ENCODE measurements at places on chromosomes 4 and X. TPM values are rescaled to one million over a fixed set of nuclear protein-coding genes. Genes with fewer than 3 reads are reported as not detected.

The ASB5 gene
- not detected for total RNA-seq

The ANXA5 gene
- 327 TPM for total RNA-seq

The KDR gene
- total RNA-seq: 106 TPM

The GPRASP3 gene
- 26.2 TPM for total RNA-seq

The SPANXN2 gene
- total RNA-seq: not detected

The NRK gene
- 1.8 TPM for total RNA-seq

- DNase-seq: no peak
Measured at GRCh38 chr4:164937576-164938270, 39.7 kb downstream of the TRIM61 start.

- DNase-seq: no peak
Measured at GRCh38 chr4:184930026-184930425, 88.3 kb upstream of the HELT start.

- DNase-seq: no peak
Measured at GRCh38 chrX:38438321-38438720, 85.9 kb downstream of the OTC start.

- no peak for DNase-seq
Measured at GRCh38 chr4:45865781-45866180, 258.1 kb downstream of the GABRG1 start.

DNA sequence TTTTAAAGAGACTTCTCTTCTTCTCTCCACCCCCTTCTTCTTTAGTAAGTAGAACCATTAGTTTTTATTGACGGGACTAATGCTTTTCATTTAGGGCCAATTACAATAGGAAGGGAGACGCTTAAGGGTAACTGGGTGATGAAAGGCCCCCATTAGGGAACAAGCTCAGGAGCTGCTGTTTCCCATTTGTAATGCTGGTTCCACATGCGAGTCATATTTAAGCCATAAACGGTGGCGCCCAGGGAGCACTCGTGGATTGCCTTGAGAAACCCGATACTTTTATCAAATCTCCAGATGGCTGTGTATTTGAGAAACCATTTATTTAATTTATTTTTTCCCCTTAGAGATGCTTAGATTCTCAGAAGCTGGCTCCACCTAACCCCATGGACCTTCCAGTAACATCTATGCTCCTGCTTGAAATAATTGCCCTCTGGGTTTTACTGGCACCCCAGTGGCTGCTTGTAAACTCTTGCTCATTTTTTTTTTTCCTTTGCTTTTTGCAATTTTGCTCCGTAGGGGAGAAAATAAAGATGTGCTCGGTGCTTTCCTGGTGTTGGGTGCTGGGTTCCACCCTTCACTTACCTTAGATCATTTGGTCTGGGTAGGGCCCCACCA is 124.2 kb upstream of the MSX1 start:
- no peak for DNase-seq

DNA sequence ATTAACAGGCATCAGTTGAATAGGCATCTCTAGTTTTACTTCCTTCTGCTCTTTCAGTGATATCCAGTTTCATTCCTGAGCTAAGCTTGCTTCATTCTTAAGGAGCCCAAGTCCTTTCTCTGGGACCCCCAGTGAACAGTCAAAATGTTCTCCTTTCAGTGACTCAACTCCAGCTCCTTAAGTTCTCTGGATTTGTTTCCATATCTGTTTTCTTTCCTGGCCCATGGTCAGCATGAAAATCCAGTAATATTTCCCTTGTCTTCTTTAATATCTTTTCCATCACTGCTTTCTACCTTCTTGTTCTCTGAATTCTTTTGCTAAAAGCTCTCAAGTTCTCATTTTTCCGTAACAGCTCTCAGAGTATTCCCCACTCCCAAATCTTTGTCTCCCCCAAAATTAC is 25.5 kb downstream of the ADGRL3 start:
- no peak for DNase-seq

DNA sequence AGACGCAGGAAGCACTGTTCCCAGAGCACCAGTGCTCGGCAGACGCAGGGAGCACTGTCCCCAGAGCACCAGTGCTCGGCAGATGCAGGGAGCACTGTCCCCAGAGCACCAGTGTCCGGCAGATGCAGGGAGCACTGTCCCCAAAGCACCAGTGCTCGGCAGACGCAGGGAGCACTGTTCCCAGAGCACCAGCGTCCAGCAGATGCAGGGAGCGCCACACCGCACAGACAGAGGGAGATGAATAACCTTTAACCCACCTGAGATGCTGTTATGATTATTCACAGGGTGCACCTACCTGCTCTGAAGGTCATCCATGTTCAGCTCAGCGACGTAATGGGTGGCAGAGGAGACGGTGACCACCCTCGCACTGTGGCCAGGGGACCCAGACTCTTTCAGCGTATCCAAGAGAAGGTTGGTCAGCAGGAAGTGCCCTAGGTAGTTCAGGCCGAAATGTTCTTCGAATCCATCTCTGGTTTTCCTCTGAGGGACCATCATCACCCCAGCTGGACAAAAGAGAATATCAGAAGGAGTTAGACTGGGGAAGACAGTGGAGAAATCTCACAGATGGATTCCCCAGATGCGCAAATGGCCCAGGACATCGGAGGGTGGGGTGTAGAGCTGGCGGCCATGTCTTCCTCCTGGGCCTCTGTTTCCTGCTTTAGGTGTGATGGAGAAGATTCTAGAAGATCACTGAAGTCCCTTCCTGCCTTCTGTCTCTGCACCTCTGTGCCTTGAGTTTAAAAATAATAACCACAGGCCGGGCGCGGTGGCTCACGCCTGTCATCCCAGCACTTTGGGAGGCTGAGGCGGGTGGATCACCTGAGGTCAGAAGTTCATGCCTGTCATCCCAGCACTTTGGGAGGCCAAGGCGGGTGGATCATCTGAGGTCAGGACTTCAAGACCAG is 234.1 kb downstream of the DHRSX start:
- DNase-seq: no peak

GRCh38 chr4:182145334-182145905 is 97.8 kb upstream of the TENM3 start:
- DNase-seq: no peak

DNA sequence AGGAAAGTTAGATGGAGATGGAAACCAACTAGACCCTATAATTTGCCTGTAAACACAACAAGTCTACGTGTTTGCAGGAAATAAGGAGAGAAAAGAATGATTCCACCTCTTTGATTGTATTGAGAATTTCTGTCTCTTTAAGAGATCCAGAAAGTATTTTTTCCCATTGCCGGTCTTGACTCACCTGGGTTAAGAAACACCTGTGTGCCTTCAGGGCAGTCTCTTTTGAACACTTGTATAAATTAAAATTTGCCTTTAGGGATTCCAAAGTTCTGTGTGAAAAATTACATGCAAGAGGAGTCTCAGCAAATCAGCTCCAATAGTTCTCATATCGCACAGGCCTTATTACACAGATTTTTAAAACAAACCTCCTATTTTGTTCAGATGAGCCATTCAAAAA is 46.0 kb upstream of the SMAD1 start:
- DNase-seq: no peak

DNA sequence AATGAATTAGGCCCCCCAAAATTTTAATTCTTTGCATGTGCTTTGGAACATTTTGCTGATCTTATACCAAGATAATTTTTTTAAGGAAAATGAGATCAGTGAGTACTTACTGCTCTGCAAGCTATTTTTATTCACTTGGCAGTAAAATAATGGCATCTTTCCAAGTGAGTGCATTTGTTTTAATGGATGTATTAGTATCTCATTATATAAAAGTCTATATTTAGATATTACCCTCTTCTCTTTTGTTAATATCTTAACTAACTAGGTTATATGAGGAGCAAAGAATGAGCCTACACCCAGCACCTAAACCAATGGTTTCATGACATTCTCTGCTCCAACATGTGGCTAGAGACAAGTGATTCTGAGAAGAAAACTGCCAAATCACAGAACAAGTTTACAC is 21.1 kb upstream of the ARAF start:
- no peak for DNase-seq

- no peak for DNase-seq
Measured at GRCh38 chr4:1116838-1117237, 3.5 kb upstream of the RNF212 start.

All from uterus (tissue), 4 donors.